ENCODE measurements at places on chromosomes 4 and X.

GRCh38 chr4:24956091-24956490 is 43.2 kb upstream of the CCDC149 start:
- DNase-seq, result no peak

DNA sequence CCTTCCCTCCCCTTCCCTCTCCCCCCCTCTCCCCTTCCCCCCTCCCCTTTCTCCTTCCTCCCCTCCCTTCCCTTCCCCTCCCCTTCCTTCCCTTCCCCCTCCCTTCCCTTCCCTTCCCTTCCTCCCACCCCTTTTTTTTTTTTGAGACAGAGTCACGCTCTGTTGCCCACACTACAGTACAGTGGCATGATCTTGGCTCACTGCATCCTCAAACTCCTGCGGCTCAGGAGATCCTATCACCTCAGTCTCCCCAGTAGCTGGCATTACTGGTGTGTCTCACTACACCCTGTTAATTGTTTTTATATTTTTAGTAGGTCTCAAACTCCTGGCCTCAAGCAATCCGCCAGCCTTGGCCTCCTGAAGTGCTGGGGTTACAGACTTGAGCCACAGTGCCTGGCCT is 66.6 kb downstream of the TBC1D9 start:
- peak; percentile 55 for DNase-seq

- peak; percentile 70 for DNase-seq
Observed at GRCh38 chr4:10120943-10121567, 4.5 kb upstream of the WDR1 start.

DNA sequence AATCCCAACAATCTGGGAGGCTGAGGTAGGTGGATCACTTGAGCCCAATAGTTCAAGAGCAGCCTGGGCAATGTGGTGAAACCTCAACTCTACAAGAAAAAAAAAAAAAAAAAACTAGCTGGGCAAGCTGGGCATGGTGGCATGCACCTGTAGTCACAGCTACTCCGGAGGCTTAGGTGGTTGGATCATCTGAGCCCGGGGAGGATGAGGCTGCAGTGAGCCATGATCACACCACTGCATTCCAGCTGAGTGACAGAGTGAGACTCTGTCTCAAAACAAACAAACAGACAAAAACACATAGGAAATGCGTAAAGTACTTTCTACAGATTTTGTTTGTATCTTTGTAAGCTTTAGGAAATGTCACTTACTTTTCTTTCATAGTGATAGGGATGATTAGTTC is 307.2 kb upstream of the NR3C2 start:
- no peak for DNase-seq

DNA sequence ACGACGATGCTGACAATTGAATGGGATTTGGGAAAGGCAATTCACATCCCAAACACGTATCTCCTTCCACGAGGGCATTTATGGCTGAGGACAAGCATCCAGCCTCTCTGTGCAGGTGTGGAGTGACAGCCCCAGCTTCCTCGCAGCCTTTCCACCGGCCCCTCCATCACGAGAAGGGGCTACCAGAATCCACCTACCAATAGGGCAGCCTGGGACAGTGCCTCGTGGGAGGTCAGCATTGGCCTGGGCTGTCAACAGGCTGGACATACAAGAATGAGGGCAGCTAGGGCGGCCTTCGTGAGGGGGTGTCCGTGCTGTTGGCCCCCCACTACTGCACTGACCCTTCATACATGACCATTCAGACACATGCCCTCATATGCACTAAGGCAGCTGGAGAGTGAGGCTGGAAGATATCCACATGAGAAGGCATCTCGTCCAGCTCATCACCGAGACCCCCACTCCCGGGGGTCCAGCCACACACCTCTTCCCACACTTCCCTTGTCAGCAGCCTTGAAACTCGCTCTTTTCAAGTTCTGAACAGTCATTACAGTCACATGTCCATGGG is 81.0 kb upstream of the ADRA2C start:
- DNase-seq, result no peak

- no peak for DNase-seq
Observed at GRCh38 chrX:65841263-65841662, 173.8 kb downstream of the MSN start.

DNA sequence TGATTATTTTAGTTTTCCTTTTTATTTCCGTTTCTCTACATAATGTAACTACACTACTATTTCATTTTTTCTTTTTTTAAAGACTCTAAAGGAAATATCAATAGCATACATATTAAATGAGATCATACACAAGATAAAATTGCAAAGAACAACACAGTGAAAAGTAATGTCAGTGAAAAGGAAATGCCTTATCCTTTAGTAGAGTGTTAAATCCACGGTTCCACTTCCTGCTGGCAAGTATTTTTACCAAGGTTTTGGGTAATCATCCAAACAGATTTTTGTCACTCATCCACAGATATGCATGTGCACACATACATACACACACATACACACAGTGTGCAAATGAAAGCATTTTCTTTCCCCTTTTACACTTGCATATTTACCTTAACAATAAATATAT is 548.9 kb downstream of the PPP4R3C start:
- DNase-seq, result no peak

GRCh38 chr4:8896071-8896470 is 24.4 kb upstream of the HMX1 start:
- DNase-seq, result no peak

GRCh38 chrX:12366440-12366839 is 228.2 kb downstream of the FRMPD4 start:
- no peak for DNase-seq

- no peak for DNase-seq
Observed at GRCh38 chr4:117560329-117560728, 474.0 kb upstream of the NDST3 start.
